ENCODE measurements at places on chromosomes 2 and 18.

- DNase-seq, result no peak
These were observed 141.6 kb upstream of the CYP26B1 start for GRCh38 chr2:72289283-72289682.

DNA sequence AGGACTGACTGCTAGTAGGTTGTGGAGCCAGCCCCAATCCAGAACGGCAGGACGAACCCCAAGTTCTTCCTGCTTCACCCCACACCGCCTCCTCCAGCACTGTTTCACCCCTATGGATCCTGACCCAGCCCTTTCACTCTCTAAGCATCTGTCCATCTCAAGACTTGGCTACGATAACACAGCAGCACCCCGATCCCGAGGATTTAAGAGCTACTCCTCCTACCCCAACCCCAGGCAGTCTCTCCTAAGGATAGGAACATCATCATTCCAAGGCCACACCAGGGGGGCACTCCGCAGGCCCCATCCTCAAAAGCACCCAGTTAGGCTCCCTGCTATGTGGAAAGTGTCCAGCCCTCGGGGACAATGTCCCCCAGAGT is 645 bp downstream of the KCTD18 start:
- no peak for DNase-seq

DNA sequence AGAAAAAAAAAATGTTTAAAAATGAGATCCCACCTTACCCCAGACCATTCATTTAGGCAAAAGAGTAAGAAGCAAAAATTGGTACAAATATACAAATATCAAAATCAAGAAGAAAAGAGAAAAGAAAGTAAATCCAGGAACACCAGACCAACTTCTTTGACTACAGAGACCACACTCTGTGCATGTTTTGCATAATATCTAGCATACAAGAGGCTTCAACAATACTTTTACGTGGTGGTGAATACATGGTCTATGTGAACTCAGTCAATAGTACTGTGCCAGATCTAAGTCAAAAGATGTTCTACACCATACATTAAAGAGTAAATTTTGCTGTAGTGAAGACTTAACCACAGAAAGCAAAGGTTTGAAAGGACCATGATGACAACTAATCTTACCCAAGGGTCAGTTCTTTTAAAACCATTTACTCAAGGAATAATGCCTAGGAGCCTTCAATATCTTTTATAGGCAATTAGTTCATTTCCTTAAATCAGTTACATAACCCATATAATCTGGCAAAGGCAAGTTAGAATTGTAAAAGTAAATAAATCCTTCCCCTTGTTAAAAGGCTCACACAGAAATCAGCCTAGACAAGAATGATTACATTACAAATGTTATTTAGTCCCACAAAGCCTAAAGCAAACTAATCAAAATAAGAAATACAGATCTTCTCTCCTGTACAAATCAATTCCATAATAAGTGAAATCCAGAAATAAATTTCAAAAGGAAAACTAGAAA is 115.2 kb downstream of the EXOC6B start:
- no peak for DNase-seq

- no peak for DNase-seq
These were observed 673.8 kb upstream of the SALL3 start for GRCh38 chr18:78305789-78306188.

DNA sequence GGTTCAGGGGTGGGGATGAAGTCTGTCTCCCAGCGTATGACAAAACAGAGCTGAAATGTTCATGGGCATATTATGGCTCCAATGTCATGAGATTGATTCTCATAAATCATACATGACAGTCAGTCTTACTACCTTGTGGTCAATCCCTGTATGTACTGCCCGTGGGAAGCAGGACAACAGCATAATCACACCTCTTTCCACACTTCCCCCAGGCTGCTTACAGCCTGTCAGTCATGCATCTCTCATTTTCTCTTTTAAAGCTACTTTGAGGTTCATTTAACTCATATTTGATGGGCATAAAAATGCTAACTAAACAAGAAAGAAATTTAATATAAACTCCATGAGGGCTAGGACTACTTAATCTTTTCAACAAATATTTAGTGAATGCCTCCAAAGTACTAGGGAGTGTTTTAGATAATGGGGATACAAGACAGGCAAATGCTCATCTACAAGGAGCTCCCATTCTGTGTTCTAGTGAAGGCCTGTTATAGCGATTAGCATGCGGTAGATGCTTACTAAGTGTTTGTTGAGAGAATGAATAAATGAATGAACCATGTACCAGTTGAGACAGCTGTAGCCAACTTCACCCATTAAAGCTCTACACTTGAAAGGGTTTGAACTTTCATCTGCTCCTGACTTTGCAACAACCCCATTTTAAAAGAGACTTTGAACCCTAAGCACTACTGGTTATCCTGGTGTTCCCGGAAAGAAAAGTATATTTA is 89.1 kb downstream of the ALPK2 start:
- DNase-seq, result no peak

DNA sequence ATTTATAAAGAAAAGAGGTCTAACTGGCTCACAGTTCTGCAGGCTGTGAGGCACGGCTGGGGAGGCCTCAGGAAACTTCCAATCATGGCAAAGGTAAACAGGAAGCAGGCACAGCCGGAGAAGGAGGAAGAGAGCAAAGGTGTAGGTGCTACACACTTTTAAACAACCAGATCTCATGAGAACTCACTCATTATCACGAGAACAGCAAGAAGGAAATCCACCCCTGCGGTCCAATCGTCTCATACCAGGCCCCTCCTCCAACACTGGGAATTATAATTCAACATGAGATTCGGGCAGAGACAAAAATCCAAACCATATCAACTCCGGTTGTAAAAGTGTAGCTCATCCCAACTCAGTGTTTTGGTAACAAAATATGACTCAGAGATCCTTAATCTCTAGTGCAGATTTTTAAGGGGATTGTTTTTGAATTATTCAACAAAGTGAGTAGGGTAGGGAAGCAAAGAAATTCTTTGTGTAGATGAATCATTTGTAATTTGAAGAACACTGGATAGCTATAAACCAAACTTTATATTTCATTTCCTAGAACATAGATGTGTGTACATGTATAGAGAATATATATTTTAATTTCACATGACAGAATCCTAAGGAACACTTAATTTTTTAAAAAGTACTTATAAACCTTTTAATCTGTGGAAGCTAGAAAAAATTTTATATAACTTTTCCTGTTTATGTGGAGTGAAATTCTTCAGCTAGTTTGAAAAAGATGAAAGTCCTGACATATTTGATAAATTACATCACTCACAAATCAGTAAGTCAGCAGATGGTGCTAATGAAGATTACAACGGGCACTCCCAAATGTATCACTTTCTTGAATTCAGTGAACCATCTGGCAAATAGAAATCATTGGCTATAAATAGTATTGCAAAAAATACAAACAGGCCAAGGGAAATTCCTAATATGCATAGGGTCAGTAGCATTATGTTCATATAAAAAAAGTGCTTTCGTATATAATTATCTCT is 130.1 kb downstream of the OLA1 start:
- DNase-seq, result no peak
